ENCODE measurements at places on chromosomes 13 and 19.
A peak's percentile ranks its signal among the peaks of the same experiment; 100 is the strongest.

GRCh38 chr19:45591004-45591637 is 6.5 kb upstream of the OPA3 start:
- peak; percentile 71 for DNase-seq

DNA sequence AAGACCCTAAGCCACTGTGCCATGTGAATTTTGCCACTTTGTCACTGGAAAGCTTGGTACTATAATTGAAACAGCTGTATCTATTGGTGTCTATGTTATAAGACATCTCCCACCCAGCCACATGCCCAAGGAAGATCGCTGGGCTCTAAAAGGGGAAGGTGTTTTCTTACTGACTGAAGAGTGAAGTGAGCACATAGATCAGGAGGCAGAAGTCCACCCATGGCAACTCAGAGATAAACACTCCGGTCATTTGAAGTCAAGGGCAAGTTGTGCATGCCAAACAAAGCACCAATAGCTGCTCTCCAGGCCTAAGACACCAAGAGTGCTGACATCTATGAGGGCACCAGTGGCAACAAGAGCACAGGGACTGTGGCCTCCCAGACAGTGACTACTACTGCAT is 153.8 kb downstream of the KCTD12 start:
- no peak for DNase-seq

- no peak for DNase-seq
These were observed 207.9 kb upstream of the MAB21L1 start for GRCh38 chr13:35684432-35684831.

DNA sequence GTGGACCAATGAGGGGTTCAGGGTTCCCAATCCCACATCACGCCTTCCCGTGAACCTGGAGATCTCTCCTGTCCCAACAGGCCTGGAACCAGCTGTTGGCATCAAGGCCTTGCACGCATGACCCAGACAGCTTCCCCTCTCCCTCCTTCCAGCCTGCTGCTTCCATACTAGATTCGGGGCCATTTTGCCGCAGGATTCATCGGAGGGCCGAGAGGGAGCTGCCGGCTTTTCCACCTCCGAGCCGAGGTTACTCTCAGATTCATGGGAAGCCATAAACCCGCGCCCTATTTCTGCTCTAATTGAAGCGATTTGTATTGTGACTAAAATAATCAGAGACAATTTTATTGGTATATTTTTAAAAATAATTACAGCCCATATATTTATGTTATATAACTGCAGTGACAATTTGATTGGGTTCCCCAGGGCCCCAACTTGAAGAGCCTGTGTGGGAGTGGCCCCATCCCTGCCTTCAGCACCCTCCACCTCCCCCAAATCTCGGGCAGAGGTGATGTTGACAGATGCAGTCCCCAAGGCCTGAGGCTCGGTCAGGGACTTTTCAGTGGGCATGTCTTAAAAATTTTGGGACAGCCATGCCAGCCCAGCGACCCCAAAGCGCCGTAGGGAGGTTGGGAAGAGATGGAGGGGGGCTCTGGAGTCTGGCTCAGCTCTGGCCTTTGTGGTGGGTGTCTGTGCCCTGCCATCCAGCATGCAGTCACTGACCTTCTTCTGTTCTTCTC is 30.8 kb upstream of the PEPD start:
- DNase-seq: no peak

- DNase-seq: peak; percentile 22
These were observed 412 bp downstream of the ZNF528 start for GRCh38 chr19:52398081-52398441.

- DNase-seq: no peak
These were observed 99.3 kb downstream of the DOCK9 start for GRCh38 chr13:98878486-98879126.

DNA sequence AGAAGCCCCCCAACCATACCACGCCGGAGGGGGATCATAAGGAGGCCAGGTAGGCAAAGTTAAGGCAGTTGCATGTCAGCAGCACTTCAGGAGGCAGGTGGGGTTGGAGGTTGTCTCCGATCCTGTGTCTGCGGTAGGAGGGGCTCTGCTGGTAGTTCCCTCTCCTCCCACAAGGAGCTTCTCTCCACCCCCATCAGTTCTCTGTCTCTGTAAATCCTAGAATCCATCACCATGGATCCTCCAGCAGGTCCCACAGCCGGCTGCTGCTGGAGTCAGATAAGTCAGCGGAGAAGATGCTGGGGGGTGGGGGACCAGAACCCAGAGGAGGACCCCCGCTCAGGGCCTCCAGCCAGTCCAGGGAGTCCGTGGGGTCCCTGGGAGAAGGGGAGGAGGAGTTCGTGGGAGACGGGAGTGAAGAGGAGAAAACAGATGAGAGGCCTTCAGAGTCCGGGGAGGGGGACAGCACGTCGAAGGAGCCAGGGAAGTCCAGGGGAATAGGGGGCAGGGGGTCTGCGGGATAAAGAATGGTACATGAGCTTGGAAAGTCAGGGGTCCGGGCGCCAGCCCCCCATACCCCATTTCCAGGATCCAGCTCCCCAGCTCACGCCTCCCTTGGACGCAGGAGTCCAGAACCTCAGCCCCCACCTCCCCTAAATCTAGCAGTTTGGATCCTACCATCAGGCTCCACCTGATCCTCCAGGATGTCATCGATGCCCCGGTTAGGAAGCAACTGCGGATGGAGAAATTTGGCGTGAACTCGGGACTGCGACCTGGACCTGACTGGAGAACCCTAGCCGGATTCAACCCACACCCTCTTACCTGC is 6.3 kb downstream of the MAMSTR start:
- DNase-seq: peak; percentile 26

DNA sequence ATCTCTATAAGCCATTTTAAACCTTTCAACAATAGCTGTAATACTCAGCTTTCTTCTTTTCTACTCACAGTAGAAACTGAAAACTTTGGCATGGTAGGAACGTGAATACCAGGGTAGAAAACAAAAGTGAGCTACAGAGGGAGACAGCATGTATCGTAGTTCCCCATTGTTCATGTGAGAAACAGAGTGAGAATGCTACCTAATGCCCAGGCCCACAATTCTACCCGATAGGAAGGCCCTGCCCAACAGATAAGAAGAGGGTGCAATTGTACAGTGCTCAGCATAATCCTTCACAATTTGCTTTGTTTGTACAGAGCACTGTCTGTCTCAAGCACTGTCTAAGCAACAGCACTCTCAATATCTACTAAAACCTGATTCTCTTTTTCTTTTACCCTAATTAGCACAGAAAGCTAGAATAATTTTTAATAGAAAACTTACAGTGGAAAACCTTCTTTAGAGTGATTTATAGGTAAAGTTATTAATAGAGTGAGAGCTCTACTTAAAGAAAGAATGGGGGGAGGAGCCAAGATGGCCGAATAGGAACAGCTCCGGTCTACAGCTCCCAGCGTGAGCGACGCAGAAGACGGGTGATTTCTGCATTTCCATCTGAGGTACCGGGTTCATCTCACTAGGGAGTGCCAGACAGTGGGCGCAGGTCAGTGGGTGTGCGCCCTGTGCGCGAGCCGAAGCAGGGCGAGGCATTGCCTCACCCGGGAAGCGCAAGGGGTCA is 322.3 kb downstream of the EFNB2 start:
- DNase-seq: no peak

DNA sequence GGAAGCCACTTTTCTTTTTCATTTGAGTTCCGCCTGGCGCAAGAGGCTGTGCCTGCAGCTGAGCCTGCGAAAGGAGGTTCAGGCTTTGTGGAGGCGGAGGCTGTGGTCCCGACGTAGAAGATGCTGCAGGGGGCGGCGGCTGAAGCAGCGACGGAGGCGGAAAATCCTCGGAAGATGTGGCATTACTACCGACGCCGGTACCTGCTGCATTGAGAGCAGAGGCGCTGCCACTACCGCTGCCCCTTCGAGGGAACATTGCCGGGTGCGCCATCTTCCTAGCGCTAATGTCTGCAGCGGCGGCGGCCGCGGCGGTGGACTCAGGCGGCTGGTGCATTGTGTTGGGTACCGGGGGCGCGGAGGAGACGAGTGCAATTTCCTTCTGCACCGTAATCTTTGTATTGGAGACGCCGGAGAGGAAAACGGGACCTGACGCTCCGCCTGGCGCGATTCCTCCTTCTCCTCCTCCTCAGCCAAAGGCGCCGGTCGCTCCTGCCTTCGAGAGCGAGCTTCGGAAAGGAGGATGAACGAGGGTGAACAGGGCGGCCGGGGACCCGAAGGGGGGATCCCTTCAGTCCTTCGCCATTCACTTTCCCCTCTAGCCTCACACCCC is at the start of gene TSC22D1:
TSC22D1 (minus strand) TSS at position 590 of the 610 bp plus-strand sequence; CDS start at position 334, 256 bp downstream.
- DNase-seq: peak; percentile 67

DNA sequence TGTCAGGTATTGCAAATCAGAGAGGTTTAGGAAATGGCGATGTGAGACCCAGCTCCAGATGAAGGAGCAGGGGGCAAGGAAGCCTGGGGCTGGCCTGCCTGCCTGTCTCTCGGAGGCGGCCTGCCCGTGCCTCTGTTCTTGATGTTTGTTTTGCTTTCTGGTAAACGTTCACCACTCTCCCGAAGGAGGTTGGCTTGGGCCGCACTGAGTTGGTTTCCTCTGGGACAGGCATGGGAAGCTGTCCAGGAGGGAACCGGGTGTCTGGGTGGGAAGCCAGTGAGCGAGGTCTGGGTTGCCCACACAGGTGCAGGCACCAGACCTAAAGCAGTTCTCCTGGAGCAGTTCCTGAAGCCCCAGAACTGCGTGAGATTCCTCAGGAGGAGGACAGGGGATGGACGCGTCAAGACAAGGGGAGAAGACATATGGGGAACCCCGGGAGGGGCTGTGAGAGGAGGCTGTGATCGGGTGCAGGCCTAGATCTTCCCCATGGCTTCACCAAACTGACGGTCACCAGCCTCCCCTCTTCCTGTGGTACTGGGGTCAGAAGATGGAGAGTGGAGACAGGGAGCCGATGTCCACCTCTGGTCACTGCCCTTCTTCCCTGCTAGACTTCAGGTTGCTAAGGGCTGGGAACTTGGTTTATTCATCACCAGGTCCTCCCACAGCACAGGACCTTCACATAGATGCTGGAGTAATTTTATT is 15.2 kb downstream of the COL4A2 start:
- no peak for DNase-seq

- DNase-seq: no peak
These were observed 38.1 kb upstream of the ZNF766 start for GRCh38 chr19:52231154-52231910.

DNA sequence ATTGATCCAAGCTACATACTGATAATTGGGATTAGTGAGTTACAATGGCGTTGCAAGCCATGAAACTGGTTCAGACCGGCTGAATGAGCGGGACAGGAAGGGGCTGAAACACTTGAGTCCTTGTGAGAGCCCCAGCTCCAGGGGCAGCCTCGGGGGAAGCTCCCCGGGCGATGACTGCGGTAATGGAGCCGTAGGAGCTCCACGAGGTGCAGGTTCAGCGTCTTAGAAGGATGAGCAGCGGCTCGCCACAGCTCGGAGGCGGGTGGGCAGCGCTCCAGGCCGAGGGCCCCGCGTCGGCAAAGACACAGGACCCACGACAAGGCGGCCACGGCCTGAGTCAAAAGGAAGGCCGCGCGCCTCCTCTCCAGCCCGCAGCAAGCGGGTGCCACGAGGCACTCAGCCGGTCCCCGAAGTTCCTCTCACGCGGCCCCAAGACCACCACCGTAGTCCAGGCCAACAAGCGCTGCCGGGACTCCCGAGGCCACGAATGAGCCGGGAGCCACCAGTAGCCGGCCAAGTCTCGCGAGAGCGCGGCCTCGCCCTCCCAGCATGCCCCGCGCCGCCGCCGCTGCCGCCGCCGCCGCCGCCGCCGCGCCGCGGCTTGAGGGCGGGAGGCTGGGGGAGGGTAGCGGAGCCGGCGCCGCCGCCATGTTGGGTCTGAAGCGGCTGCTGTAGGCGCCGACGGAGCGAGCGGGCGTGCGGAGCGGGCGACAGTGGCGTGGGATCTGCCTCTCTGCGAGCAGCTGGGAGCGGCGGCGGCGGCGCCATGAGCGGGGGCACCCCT is at the start of gene LSM14A:
LSM14A (plus strand) TSS at position 628 of the 784 bp plus-strand sequence; CDS start at position 767, 139 bp downstream.
- DNase-seq: peak; percentile 92

DNA sequence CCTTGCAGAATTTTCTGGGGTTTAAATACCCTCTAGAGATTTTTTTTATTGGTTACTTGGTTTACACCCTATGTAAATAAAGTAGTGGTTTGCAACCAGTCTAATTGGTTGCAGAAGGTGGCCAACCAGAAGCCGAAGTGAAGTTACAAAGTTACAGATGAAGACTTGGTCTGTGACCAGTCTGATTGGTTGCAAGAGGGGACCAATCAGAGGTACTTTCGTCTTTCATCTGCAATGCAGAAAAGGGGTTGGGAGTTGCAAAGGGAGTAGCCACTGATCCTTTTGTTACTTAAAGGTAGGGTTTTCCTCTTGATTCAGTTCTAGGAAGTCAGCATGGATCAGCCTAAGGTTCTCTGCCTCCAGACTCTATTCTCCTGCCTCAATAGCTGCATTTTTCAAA is 48.8 kb upstream of the CHST8 start:
- DNase-seq: no peak

DNA sequence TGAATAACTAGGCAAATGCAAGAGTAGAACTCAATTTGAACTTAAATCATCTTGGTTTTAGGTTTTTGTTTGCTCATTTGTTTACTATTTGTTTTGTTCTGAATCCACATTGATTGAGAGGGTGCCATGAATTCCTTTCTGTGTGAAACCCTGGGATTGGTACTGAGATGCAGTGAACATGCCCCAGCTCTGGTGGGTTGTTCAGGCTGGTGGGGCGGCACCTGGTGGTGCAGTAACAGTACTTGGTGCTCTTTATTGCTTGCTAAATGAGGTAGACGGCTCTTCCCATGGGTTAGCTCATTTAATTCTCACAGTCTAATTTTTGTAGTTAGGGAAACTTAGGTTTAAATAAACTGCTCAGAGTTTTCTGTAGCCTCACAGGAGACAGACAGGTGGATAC is 48.4 kb downstream of the WASF3 start:
- no peak for DNase-seq

- DNase-seq: peak; percentile 87
These were observed at the start of gene ZNF649 for GRCh38 chr19:51904331-51905165. Gene ZNF649, minus strand, starts transcription at chr19:51905017. Its CDS starts 4,910 bp downstream, at chr19:51900107.

DNA sequence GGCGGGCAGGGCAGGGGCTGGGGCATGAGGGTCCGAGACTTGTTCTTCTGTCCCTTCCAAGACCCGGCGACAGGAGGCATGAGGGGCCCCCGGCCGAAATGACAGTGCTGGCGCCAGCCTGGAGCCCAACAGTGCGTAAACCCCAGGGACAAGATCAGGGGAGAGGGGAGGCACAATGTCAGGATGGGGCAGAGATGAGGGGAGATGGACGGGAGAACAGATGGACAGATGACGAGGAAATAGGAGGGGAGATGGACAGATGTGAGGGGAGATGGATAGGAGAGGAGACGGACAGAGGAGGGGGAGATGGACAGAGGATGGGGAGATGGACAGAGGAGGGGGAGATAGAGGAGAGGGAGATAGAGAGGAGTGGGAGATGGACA is 518 bp downstream of the FLT3LG start:
- DNase-seq: no peak
